Endothelial cell of umbilical vein (primary cell): ENCODE measurements at places on chromosomes 6 and 20. TPM values are rescaled to one million over a fixed set of nuclear protein-coding genes. Genes with fewer than 3 reads are reported as not detected.

- peaks cover 16% of the 10 kb centered on the region for H3K4me1 ChIP-seq
- H3K4me3 ChIP-seq = no peak overlapping the region
- H3K27me3 ChIP-seq = peaks cover 4% of the 10 kb centered on the region
- no peaks in the 10 kb centered on the region for H3K36me3 ChIP-seq
- DNase-seq = no peak
Measured at GRCh38 chr6:99344289-99344688, 5.2 kb downstream of the FAXC start.

- H3K36me3 ChIP-seq = peaks cover 23% of the 10 kb centered on the region
- no peak overlapping the region for H3K4me3 ChIP-seq
- no peak overlapping the region for H3K27ac ChIP-seq
- H3K27me3 ChIP-seq = no peaks in the 10 kb centered on the region
- peaks cover 21% of the 10 kb centered on the region for H3K4me1 ChIP-seq
Measured at GRCh38 chr20:62306414-62307187, 3.8 kb downstream of the ADRM1 start.

- no peak overlapping the region for H3K27ac ChIP-seq
- H3K4me1 ChIP-seq = no peaks in the 10 kb centered on the region
- H3K27me3 ChIP-seq = no peaks in the 10 kb centered on the region
- H3K4me3 ChIP-seq = no peak overlapping the region
Measured at GRCh38 chr6:9121549-9121948, 686.2 kb upstream of the SLC35B3 start.

DNA sequence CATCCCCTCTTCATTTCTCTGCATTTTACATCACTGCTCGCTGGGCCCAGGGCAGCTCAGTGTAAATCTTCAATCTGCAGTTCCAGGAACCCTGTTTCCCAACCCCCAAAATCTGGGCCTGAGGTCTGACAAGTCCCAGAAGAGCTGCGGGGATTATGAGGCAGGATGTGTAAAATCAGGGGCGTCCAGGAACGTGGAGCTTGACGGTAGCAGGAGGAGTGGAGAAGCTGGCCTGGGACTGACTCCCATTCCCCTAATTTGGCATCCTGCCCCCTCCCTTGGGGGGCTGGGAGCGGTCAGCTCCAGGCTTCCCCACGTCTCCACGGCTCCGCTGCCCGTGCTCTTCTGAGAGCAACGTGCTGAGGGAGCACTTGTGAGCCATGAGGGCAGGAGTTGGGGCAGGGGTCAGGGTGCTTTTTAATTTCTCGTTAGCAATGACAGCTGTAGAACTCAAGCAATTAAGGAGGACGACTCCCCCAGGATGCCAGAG, 23.4 kb upstream of the VEGFA start:
- no peaks in the 10 kb centered on the region for H3K36me3 ChIP-seq
- no peak overlapping the region for H3K27ac ChIP-seq
- H3K4me3 ChIP-seq = no peak overlapping the region
- no peaks in the 10 kb centered on the region for H3K4me1 ChIP-seq

DNA sequence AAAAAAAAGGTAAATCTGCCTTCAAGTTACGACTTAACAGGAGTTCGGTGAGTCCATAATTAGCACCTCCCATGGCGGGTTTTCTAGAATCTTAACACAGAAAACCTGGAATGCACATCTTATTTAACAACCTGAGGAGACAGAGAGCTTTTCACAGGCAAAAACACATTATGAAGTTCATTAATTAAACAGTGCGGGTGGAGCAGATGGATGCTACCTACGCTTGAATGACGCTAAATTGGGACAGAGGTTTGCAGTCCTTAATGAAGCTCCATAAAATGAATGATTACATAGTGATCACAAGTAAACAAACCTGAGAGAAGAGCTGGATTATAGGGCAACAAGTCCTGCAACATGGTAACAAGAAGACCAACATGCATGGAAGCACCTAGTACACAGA, 81.0 kb downstream of the INSM1 start:
- H3K36me3 ChIP-seq = no peaks in the 10 kb centered on the region
- H3K27me3 ChIP-seq = no peaks in the 10 kb centered on the region
- H3K4me3 ChIP-seq = no peak overlapping the region
- H3K27ac ChIP-seq = no peak overlapping the region
- peaks cover 14% of the 10 kb centered on the region for H3K4me1 ChIP-seq

- no peak overlapping the region for H3K27ac ChIP-seq
- H3K4me1 ChIP-seq = peaks cover 53% of the 10 kb centered on the region
- no peaks in the 10 kb centered on the region for H3K36me3 ChIP-seq
Measured at GRCh38 chr6:158023597-158023939, 41.9 kb downstream of the SYNJ2 start.

DNA sequence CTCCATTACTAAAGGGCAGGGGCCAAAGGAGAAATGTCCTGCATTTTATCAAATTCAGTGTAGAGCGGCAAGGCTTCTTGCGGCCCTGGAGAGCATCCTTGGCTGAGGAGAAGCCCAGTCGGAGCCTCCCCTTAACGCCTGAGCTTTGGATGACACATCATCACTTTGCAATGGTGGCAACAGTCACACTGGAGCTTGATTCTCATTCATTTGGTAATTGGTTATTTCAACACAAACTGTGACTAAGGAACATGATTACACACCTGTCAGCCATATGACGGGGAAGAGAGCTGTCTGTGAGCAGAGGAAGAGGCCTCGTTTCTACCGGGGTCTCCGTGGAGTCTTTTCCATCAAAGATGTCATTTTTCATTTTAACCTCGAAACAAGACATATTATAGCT, 81.4 kb downstream of the SOBP start:
- no peaks in the 10 kb centered on the region for H3K4me1 ChIP-seq
- no peak overlapping the region for H3K27ac ChIP-seq
- DNase-seq = no peak
- no peak overlapping the region for H3K4me3 ChIP-seq

The EYA4 gene
- not detected in 2 replicates for polyA plus RNA-seq
